GM12864 (cell line): ENCODE measurements at places on chromosomes 11 and 22.

- DNase-seq, result no peak
These were observed 48.4 kb upstream of the POU2AF1 start for GRCh38 chr11:111427471-111427912.

- DNase-seq, result no peak
These were observed 59.8 kb upstream of the WNT7B start for GRCh38 chr22:46036558-46037408.

DNA sequence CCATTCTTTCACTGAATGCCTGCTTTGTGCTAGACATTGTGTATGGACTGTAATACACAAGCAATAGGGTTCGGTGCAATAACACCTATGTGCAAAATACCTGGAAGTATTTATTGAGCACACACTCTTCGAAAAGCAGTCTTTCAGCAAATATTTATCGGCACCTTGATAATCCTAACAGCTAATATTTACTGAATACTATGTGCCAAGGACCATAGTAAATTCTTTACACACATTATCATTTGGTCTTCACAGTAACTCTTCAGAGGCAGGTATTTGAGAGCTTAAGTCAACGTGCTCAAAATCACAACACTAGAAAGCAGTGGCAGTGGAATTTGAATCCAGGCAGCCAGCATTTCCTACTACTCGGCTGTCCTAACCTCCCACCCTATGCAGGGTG lies 2.2 kb downstream of the B3GNT6 start:
- DNase-seq, result no peak

- no peak for DNase-seq
These were observed 3.5 kb upstream of the ACAT1 start for GRCh38 chr11:108117746-108118371.

- no peak for DNase-seq
These were observed 508.1 kb downstream of the TBC1D22A start for GRCh38 chr22:47270463-47271135.

- DNase-seq, result no peak
These were observed 336 bp upstream of the LIF start for GRCh38 chr22:30246814-30247376.
